ENCODE measurements at places on chromosomes 2 and 18.

- no peak for DNase-seq
Measured at GRCh38 chr2:187994464-187995331, 297.0 kb upstream of the GULP1 start.

GRCh38 chr2:17036361-17036760 lies 370.7 kb upstream of the CYRIA start:
- DNase-seq = no peak

DNA sequence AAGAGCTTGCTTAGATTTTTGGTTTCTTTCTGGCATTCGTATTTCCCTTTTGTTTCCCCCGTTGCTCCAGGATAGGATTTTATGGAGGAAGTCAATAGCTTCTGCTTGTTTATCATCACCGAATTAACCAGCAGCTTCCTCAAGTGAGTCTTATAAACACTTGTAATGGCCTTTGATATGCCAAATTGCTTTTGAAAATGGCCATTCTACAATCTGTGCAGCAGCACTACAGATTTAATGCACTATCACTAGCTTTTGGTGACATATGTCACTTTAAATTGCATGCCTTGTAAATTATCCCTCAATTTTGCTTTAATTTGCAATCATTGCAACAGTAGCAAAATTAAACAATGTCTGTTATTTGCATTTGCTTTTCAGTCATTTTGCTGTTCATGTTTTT lies 774.7 kb downstream of the METTL4 start:
- no peak for DNase-seq

DNA sequence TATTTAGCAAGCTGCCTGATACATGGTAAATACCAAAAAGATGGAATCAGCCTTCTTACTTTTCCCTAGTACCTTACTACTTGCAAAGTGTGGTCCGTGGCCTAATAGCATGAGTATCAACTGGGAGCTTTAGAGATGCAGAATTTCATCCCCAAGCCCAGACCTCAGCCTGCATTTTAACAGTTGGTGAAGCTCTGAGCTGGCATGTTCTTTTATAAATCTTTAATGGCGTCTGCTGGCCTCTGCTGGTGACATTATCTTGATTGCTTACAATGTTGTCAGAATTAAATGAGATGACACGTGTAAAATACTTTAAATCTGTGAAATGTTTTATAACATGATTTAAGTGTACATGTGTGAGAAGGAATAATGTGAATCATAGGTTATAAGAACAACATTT lies 115.1 kb upstream of the NOSTRIN start:
- peak; percentile 41 for DNase-seq

- DNase-seq = peak; percentile 97
Measured at GRCh38 chr2:60498127-60498815, 55.2 kb downstream of the BCL11A start.

DNA sequence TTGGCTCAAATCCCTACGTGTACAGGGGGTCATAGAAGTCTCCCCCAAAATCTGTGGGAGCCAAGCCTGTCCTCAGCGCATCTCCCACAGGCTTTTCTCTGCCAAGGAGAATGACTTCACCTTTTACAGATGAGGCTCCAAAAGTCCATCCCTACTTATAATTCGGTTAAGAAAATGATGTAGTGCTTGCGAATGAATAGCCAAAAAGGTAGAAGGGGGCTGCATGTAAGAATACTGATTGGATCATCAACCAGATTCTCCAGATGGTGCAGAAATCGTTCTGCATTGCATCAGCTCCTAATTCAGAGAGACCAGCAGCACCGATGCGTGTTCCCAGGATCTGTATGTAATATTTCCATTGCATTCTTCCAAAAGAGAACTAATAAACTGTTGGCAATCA lies 91.9 kb downstream of the EPHA4 start:
- DNase-seq = no peak

- peak; percentile 31 for DNase-seq
Measured at GRCh38 chr2:88729061-88729745, 37.7 kb downstream of the RPIA start.

- peak; percentile 68 for DNase-seq
Measured at GRCh38 chr18:45828917-45829811, 3.7 kb downstream of the SIGLEC15 start.

GRCh38 chr2:147634826-147635225 lies 210.0 kb upstream of the ACVR2A start:
- no peak for DNase-seq

- DNase-seq = no peak
Measured at GRCh38 chr18:7579176-7579917, 12.2 kb downstream of the PTPRM start.

DNA sequence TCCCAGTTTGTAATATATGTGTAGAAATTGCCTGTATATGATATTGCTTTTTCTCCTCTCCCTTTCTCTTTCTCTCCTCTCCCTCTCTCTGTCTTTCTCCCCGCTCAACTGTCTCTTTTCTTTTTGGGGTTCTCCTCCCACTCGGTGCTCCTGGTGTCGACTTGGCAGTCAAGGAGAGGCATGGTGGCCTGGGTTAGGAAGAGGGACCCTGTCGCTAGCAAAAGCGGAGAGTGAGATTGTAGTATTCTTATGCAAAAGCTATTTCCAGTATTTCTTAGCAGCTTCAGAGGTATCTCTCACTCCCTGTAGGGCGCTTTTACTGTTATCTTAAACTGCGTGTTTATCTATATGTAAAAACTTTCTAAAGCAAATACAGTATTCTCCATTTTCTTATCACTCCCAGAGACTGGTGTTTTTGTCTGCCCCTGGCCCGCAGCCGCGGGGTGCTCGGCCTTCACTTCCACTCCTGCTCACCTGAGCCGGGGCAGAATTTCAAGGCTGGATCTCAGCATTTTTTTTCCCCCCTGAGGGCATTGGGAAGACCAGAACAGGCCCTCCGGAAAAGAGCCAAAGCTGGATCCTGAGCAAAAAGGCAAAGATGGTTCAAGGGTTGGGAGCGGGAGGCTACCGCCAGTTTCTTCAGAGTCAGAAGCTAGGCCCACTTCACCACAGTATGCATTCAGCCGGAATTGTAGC lies 4.3 kb downstream of the SIX3 start:
- no peak for DNase-seq

DNA sequence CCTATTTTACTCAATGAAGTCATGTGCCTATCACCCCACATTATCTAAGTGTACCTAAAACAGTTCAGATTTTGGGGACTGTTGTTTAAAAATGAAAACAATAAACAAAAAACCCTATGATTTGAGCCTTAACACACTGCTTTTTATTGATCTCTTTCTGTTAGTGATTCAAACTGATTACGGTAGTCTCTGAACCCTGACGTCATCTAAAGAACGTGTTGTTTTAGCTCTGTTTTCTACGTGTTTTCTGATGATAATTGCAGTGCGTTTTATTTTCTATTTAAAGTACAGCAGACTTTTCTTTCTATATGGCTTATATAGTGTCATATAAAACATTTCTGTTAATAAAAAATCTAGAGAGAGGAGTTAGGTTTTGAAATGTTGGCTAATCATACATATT lies 93.9 kb upstream of the FAM237A start:
- no peak for DNase-seq

DNA sequence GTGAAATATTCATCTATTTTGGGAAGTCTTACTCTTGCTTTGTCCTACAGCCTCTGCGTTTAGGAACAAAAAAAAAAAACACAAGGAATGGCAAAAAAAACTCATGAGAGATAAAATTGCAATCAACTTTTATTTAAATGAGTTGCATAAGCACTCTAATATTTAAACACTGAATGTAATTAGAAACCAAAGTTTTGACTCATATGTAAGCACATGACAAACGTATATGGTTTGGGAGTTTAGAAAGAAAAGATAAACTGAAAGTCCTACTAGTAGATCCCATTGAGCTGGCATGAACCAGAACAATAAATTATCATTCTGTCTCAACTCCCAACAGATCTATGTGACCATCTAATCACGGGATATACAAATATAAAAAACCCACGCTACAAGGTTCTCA lies 44.8 kb downstream of the REV1 start:
- no peak for DNase-seq

- no peak for DNase-seq
Measured at GRCh38 chr2:3041841-3042600, 335.6 kb downstream of the EIPR1 start.

GRCh38 chr2:10196110-10196892 lies 73.8 kb downstream of the RRM2 start:
- DNase-seq = no peak

DNA sequence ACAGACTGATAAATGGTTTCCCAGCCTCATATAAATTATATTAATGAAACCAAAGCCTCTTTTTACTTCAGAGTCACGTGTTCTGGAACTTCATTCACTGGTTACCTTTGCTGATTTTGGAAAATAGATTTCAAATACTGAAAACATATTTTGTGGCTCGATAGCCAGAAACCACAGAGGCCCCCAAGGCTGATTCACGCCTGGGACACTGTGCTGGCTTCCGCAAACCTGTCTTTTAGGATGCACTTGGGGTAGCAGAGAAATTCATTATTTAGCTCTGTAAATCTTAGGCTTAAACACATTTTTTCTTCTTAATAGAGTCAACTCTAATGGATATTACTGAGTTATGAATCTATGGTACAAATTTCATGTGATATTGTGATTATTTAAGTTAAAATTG lies 90.7 kb upstream of the TMEM18 start:
- no peak for DNase-seq

DNA sequence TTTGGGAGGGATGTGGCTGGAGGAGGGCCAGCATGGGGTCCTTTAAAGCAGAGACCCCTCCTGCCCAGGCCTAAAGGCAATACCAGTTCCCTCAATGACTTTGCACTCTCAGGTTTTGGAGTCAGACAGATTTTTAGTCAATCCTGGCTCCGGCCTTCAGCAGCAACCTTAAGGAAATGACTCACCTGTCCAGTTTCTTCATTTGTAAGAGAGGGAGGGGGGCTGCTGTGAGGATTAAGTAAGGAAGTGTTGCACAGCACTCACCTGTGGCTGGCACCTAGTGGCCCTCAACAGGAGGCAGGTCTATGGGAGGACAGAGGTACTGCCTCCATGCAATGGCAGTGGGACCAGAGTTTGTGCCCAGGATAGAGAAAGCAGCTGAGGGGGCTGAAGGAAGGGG lies 13.7 kb downstream of the CNGA3 start:
- DNase-seq = no peak

DNA sequence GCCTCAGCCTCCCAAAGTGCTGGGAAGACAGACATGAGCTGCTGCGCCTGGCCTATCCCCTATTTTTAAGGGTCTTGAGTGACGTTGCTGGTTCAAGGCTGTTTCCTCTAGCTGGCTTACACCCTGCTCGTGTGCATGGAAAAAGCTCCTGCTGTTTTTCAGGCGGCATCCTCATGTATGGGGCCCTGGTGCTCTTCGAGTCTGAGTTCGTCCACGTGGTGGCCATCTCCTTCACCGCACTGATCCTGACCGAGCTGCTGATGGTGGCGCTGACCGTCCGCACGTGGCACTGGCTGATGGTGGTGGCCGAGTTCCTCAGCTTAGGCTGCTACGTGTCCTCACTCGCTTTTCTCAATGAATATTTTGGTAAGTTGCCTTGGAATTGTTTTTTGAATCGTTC lies 22.0 kb upstream of the NFATC1 start:
- no peak for DNase-seq

DNA sequence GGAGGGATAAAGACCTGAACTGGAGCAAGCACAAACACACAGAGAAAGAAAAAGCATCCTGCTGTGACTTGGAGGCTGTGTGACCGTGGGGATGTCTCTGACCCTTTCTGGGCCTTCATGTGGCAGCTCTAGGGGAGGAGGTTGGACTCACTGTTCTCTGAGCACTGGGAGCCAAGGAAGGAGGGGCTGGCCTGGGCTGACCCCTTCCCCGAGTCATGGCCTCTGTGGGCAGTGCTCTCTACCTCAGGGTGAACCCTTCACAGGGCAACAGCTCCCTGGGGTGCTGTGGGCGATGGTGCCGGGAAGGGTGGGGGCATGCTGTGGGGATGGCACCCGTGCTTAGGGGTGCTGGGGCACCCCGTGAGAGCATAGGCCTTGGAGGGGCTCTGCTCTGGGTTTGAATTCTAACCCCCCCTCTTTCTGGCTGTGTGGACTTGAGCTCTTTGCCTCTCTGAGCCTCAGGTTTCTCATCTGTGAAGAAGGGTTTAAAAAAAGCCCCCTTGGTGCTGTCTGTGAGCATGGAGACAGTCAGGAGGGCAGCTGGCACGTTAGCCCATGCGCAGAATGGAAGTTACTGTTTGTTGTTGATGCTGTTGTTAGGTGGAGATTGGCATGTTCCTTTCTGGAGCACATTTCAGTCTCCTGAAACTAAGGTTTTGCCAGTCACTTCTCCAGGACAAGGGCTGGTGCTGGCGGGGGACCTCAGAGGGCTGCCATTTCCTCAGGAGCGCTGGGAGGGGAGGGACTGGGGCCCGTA lies 700 bp downstream of the TOGARAM2 start:
- no peak for DNase-seq

DNA sequence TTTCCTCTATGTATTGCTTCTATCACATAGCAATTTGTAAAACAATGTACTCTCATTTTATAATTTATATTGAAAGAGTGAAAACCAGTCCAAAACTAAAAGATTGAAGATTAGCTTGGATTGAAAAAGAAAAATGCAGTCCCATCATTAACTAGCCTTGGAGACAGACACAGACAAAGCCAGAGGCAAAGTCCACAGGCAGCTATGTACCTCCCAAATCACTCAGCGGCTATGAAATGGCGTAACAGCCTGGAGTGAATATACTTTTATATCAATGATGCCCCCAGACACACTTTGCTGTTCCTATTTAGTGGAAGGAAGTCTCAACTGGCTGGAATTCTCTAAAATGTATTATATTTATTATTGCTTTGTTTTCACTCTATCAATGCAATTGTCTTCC lies 33.6 kb upstream of the DOK6 start:
- no peak for DNase-seq

GRCh38 chr2:127515383-127515915 lies 10.8 kb downstream of the IWS1 start:
- DNase-seq = no peak

DNA sequence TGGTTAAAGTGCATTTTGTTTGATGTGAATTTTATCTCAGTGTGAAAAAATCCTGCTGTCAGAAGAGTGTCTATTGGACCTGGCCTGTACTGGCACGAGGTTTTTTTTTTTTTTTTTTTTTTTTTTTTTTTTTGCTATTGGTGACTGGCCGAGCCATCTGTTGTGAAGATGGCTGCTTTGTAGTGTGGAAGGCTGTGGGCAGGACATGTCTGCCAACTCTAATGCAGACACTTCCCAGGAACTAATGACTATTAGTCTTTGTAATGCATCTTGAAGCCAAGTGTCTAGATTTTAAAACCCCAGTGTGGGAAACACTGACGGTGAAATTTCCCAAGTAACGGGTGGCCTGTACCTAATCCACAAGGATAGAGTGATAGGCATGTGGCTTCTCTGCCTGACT lies 34.3 kb downstream of the ZAP70 start:
- DNase-seq = no peak

- DNase-seq = no peak
Measured at GRCh38 chr2:174171686-174172445, 76.5 kb downstream of the OLA1 start.

DNA sequence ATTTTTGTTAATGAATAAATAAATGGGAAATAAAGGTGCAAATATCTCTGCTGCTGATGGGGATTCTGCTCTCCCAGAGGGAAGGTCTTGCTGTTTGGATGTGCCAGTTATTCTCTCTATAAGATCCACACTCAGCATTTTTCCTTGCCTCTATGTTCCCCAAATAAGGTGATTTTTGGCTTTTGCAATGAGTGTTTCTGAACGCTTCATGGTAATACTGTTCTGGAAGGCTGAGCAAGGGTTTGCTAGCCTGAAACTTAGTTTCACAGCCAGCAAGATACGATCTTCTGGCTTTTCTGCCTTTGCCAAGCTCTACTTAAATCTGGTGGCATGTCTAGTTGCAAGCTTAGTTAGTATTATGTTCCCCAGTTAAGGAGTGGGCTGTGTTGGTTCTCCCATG lies 114.6 kb downstream of the LPIN1 start:
- no peak for DNase-seq

- DNase-seq = no peak
Measured at GRCh38 chr2:149766339-149766738, 178.8 kb upstream of the MMADHC start.

GRCh38 chr2:1640301-1641135 lies 103.8 kb downstream of the PXDN start:
- DNase-seq = no peak

All from hematopoietic multipotent progenitor cell treated with erythropoietin and hydrocortisone succinate and interleukin-3 and kit ligand, for 8 days (in vitro differentiated cells).